ENCODE measurements at places on chromosomes 16 and 17.

- DNase-seq, result no peak
These were observed at the start of gene CHAD for GRCh38 chr17:50468304-50469207. CHAD (minus strand) TSS chr17:50468880; CDS start chr17:50468813, 67 bp downstream.

GRCh38 chr16:61128545-61129323 is 907.5 kb downstream of the CDH8 start:
- peak; percentile 72 for DNase-seq

DNA sequence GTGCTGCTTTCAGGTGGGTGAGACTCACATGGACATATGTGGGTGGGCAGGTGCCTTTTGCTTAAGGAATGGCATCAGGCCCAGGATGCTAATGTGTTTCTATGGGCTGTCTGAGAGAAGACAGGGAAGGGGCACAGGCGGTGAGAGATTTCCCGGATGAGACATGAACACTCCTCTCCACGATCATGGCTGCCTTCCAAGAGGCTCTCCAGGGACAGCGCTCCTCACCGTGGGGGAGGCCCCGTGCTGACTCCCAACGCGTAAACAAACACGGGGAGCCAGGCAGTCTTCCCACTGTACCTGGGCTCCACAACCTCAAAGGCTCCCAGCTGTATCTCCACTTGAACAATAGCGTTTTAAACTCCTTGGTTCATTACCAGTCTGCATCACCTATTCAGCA is 42.8 kb downstream of the CDK5R1 start:
- DNase-seq, result no peak

- no peak for DNase-seq
These were observed 92.7 kb upstream of the FAM20A start for GRCh38 chr17:68693896-68694295.

DNA sequence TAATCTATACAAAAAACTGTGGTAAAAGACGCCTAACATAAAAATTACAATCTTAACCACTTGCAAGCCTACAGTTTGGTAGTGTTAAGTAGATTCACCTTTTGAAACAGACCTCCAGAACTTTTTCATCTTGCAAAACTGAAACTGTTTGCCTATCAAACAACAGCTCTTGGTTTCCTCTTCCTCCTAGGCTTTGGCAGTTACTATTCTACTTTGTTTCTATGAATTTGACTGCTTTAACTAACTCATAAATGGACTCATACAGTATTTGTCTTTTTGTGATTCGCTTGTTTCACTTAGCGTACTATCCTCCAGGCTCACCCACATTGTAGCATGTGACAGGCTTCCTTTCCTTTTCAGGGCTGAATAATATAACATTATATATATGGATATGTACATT is 97.0 kb downstream of the PRKCA start:
- no peak for DNase-seq

- DNase-seq, result peak; percentile 33
These were observed 288.6 kb upstream of the ELAC2 start for GRCh38 chr17:13306310-13306962.

- DNase-seq, result no peak
These were observed 17.3 kb downstream of the MRPS23 start for GRCh38 chr17:57832314-57833178.

GRCh38 chr17:59652119-59652518 is 32.4 kb downstream of the CLTC start:
- no peak for DNase-seq

- no peak for DNase-seq
These were observed 320 bp upstream of the KRTAP4-2 start for GRCh38 chr17:41178341-41178740.

DNA sequence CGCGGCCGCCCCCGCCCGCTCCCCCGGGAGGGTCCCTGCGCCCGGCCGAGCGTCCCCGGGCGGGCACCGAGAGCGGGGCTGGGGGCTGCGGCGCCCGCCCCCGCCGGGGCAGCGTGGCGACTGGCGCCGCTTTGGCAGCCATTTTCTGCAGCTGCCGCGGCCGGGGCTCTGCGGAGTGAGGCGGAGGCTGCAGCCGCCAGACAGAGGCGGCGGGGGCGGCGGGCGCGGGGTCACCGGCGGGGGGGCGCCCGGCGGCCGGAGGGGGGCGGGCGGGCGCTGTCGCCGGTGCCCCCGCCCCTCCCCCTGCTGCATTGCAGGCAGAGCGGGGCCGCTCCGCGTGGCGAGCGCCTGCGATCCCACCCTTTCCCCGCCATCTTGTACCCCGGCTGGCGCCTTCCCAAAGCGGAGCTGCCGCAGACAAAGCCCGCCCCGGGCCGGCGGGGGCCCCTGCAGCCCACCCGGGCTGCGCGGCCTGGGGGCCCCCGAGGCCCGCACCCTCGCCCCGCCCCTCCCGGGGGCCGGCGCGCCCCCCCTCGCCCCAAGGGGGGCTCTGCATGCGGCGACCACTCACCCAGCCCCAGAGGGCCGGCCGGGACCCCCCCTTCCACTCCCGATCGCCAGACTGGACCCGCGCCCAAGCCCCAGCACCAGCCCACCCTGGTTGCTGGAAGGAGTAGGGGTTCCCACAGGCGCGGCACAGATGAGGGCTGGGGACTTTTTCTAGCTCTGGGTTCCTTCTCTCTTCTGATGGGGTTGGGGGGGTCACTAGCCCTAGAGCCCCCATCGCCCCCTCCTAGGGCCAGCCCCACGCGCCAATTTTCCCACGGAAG is 16.6 kb upstream of the CBX8 start:
- DNase-seq, result peak; percentile 73
